ENCODE measurements at places on chromosomes 1 and 21.
A peak's percentile ranks its signal among the peaks of the same experiment; 100 is the strongest.

DNA sequence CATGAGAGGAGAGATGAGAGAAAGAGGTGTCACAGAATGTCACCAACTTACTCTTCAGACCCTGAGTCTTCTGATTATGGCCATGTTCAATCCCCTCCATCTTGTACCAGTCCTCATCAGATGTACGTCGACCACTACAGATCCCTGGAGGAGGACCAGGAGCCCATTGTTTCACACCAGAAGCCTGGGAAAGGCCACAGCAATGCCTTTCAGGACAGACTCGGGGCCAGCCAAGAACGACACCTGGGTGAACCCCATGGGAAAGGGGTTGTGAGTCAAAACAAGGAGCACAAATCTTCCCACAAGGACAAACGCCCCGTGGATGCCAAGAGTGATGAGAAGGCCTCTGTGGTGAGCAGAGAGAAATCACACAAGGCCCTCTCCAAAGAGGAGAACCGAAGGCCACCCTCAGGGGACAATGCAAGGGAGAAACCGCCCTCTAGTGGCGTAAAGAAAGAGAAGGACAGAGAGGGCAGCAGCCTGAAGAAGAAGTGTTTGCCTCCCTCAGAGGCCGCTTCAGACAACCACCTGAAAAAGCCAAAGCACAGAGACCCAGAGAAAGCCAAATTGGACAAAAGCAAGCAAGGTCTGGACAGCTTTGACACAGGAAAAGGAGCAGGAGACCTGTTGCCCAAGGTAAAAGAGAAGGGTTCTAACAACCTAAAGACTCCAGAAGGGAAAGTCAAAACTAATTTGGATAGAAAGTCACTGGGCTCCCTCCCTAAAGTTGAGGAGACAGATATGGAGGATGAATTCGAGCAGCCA is 8.0 kb downstream of the ELOA start:
- no peak for DNase-seq

- no peak for DNase-seq
Measured at GRCh38 chr1:246510147-246511030, 3.3 kb upstream of the SMYD3 start.

GRCh38 chr1:233433436-233434210 is 106.1 kb downstream of the MAP3K21 start:
- no peak for DNase-seq

DNA sequence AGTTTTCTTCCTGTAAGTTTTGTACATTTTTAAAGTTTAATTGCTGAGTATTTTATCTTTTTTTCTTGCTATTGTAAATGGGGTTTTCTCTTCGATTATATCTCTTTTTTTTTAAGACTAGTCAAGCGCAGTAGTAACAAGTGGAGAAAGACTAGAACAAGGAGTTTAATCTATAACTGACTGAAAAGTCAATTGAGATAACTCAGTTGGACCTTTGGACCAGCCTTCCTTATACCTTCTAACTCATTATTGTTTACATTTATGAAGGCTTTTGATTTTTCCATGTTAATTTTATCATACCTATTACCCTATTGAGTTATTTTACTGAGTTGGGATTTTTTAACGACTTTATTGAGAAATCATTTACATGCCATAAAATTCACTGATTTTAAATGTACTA is 81.2 kb downstream of the SMYD3 start:
- no peak for DNase-seq

- no peak for DNase-seq
Measured at GRCh38 chr1:87030740-87031690, 116.6 kb downstream of the HS2ST1 start.

GRCh38 chr1:145828367-145829026 is 4.5 kb downstream of the POLR3C start:
- no peak for DNase-seq

DNA sequence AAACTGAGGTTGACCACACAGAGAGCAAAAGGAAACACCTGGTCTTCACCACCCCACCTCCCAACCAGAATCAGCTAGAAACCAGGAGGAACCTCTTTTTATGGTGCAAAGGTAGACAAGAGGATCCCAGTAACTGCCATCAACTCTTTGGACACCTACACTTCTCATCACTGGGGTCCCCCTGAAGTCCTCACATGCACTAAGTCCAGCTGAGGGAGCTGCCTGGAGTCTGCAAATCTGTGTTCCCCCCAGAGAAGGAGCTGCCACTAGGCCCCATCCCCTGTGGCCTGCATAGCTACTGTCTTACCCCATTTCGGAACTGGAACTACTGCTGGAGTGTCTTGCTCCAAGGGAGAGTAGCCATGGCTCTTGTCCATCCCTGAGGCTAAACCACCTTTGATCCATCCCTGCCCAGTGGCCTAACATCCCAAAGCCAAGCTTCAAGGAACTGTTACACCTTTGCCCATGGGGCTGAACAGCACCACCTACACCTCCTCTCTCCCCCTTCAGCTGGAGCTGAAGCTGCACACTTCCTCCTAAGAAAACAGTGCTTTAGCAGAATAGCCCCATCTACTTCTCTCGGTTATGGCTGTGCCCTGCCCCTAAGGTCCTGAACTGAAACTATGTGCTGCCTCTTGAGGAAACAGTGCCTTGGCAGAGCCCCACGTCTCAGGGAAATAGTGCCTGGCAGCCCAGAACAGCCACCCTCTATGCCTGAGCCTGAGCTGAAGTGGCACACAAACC is 85.4 kb upstream of the CD53 start:
- DNase-seq, result no peak

DNA sequence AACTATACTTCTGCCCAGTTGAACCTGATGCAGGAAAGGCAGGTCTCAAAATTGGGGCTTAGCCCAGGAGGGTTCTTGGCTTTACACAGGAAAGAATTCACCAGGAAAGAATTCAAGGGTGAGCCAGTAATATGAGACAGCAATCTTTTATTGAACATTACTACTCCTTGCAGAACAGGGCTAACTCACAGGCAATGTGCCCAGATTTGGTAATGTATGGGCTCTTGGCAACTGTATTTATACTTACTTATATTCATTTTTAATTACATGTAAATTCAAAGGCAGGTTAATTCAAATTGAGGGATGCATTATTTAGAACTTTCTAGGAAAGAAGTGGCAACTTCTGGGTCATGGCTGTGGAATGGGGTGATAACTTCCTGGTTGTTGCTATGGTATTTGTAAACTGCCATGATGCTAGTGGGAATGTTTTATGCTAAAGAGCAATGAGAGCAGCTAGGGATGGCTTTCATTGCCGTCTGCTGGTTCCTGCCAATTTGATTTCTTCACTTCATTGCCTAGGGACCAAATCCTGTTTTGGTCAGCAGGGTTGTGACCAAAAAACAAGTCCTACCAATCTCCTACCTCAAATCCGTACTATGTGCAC is 107.5 kb downstream of the CHRM3 start:
- DNase-seq, result no peak

DNA sequence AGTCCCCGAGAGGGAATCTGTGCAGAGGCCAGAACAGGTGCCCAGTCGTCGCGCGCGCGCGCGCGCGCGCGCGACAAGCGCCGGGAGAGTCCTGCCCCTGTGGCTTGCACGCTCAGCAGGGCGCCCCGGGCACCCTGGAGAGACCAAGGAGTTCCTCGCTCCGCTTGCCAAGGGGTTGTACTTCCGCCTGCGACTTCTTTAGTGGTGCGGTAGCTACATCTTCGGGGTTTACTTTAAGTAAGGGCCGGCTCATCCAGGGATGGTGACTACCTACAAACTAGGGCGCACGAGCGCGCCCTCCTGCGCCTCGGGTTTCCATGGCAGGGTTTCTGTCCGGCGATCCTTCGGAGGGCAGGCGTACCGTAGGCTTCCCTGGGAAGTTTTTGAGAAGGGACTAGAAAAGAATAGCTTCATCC is 1.4 kb downstream of the LHX4 start:
- DNase-seq, result peak; percentile 8

GRCh38 chr1:200628223-200628881 is 7.8 kb upstream of the KIF14 start:
- no peak for DNase-seq

DNA sequence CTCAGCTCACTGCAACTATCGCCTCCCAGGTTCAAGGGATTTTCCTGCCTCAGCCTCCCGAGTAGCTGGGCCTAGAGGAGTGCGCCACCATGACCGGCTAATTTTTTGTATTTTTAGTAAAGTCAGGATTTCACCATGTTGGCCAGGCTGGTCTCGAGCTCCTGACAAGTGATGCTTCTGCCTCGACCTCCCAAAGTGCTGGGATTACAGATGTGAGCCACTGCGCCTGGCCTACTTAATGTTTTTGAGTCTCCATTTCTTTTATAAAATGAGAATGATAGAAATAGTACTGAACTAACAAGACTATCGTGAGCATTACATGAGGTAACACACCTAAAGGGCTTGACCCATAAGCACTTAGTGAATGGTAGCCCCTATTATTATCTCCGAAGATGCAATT is 21.4 kb downstream of the NUAK2 start:
- no peak for DNase-seq

- DNase-seq, result peak; percentile 12
Measured at GRCh38 chr1:206583707-206584648, 28.3 kb downstream of the EIF2D start.

DNA sequence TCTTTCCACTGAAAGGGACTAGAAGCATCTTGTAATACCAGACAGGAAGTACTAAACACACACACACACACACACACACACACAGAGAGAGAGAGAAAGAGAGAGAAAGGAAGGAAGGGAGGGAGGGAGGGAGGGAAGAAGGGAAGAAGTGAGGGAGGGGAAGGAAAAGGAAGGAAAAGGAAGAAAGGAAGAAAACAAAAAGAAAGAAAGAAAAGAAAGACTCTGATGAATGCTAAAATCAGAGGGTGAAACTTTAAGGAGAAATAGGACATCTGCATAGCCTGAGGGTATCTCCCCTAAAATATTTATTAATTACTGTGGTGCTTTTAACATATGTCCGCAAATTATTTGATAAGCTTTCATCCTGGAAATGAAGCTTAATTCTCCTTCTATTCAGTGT is 10.6 kb downstream of the TRIT1 start:
- DNase-seq, result no peak

DNA sequence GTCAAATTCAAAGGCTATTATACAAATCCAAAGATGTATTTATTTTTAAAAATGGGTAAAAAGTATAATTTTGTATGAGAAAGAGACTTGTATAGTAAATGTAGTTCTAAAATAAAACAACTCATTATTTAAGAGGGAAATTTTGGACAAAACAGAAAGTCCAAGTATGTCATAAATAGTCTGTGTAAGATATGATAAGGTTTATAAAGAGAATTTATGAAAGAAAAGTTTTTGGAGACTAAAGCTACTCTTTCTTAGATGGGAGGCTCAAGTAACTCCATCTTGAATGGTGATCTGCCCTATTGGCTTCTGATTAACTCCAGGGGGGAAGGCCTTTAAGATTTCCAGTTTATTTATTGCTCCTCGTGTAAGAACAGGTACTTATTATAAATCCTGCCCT is 14.7 kb upstream of the OR2T27 start:
- no peak for DNase-seq

- DNase-seq, result no peak
Measured at GRCh38 chr1:1183221-1183747, 9.6 kb downstream of the TTLL10 start.

- DNase-seq, result no peak
Measured at GRCh38 chr1:3955196-3955772, 55.2 kb upstream of the C1orf174 start.

- DNase-seq, result no peak
Measured at GRCh38 chr1:84348759-84349158, 47.3 kb downstream of the SAMD13 start.

- no peak for DNase-seq
Measured at GRCh38 chr1:236021424-236022135, 43.3 kb downstream of the NID1 start.

DNA sequence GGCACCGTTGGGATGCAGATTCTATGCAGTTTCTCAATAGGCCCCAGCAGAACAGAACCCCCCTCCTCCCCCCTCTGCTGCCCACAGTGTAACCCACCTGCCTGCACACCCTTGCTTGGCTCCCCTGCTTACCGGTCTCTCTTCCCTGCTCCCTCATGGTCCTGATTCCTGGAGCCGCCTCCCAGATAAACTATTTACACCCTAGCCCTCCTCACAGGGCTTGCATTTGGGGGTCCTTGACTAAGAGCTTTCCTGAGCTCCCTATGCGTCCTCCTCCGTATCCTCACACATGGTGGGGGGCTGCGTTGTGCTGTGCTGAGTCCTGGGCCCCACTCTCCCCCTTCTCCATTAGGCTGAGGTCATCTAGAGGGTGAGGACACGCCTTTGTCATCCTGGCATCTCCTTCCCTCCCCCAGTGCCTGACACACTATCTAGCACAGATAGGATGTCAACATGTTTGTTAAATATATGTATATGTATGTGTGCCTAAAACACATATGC is 121.9 kb downstream of the GRIK3 start:
- DNase-seq, result no peak

GRCh38 chr1:152071123-152071522 is 17.7 kb downstream of the TCHHL1 start:
- no peak for DNase-seq

- DNase-seq, result no peak
Measured at GRCh38 chr1:178237121-178237520, 143.2 kb downstream of the RASAL2 start.

- no peak for DNase-seq
Measured at GRCh38 chr1:60367532-60367931, 294.0 kb upstream of the C1orf87 start.

GRCh38 chr1:231201979-231202633 is 38.9 kb upstream of the GNPAT start:
- DNase-seq, result no peak

- no peak for DNase-seq
Measured at GRCh38 chr1:165899461-165899941, 72.1 kb downstream of the UCK2 start.

DNA sequence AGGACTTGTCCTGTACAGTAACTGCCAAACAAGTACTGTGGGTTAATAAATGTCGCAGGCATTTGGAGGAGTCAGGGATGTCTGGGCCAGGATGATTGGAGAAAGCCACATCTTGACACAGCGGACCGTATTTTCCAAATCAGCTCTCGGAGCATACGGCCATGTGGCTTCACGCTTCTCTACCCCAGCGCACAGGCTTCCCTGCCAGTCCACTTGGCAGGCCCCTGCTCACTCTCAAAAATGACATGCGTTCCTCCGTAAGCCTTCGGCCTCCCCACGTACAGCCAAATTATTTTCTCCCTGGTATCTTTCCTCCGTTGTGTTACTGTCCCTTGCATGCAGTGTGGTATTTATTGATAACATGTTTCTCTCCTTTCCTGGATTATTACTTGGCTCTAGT is 7.2 kb upstream of the LRRC38 start:
- no peak for DNase-seq

DNA sequence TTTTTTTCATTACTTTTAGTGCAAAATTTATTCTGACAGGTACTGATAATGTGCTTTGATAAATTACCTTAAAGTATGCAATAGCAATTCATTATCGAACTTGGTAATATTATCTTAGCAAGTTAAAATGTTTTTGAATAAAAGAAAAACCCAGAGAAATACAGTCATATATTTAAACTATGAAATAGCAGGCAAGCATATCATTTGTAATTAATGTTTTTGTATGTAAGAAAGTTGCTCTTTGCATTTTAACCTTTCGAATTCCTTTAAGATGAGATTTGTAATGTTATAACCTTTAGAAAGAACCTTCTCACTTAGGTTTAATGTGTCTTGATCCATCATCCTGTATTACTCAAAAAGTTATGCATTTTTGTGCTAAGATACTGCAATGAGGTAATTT is 585.6 kb downstream of the PTBP2 start:
- no peak for DNase-seq

All from NCI-H748 treated with DMSO at 0.1 percent for 48 hours (cell line).